ENCODE measurements at places on chromosomes 2 and 18.

DNA sequence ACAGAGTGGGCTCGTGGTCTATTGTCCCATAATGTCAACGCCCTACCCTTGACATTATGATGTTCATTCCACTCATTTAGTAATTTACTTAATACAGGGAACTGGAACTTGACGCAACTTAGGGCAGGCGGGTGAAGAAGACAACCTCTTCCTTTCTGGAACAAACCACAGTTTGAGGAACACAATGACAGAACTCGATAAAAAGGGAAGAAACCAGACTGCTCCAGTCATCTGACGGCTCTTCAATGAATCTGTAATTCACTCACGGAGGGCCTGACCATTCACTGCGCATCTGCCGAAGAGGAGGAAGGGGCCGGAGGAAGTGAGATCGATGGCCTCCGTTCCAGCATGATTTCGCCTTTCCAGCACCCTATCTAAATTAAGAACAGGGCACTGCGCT lies 83.2 kb downstream of the BCL2 start:
- DNase-seq, result no peak

DNA sequence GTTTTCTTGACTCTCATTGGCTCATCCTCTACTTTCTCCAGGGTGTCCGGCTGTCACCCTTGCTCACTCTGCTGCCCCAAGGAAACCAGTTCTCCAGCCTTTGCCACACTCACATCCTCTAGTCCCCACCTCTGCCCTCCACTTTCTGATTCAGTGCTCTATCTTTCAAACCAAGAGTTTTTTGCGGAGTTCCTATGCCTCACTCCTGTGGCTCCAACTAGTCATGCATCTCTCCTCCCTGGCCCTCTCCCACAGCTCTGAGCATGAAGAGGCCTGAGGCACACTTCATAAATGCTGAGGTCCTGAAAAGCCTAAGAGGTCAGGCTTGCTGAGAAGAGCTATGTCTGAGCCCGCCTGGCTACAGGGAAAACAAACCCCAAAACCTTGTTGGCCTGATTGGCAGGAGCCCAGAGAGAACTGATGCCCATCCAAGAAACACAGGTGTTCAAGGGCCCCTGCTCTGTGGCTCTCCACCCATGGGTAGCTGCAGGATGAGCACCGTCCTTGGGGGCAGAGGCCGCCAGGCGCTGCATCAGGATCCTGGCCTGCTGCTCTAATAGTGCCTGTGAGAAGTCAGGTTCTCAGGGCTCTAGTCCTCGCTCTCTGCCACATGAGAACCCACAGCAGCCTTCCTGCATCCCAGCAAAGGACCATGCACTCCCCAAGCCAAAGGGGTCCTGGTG lies 42.1 kb downstream of the HS1BP3 start:
- no peak for DNase-seq

- DNase-seq, result no peak
Observed at GRCh38 chr2:80007777-80008503, 296.6 kb downstream of the LRRTM1 start.

- no peak for DNase-seq
Observed at GRCh38 chr18:59222341-59222740, 2.4 kb downstream of the GRP start.

GRCh38 chr18:77177009-77177408 lies 44.4 kb upstream of the MBP start:
- DNase-seq, result no peak

DNA sequence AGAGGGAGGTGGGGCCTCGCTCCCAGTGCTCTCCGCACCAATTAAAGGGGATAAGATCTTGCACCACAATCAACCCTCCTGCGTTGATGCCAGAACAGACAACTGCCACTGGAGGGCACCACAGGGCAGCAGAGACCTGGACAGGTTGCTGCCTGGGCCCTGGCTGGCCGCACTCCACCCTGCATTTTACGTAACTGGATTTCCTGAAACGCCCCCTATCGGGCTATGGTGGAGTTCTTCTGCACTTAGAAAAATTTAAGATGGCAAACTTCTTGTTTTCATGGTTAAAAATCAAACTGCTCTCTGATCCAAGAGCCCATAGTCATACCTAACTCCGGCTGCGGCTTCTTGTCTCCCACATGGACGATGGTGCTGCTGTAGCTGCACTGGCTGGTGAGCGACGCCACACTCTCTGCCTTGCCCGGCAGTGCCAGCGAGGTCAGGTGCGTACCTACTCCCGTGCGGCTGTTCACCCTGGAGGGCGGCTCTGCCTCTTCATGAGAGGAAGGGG lies 16.8 kb upstream of the HES6 start:
- DNase-seq, result peak; percentile 40

DNA sequence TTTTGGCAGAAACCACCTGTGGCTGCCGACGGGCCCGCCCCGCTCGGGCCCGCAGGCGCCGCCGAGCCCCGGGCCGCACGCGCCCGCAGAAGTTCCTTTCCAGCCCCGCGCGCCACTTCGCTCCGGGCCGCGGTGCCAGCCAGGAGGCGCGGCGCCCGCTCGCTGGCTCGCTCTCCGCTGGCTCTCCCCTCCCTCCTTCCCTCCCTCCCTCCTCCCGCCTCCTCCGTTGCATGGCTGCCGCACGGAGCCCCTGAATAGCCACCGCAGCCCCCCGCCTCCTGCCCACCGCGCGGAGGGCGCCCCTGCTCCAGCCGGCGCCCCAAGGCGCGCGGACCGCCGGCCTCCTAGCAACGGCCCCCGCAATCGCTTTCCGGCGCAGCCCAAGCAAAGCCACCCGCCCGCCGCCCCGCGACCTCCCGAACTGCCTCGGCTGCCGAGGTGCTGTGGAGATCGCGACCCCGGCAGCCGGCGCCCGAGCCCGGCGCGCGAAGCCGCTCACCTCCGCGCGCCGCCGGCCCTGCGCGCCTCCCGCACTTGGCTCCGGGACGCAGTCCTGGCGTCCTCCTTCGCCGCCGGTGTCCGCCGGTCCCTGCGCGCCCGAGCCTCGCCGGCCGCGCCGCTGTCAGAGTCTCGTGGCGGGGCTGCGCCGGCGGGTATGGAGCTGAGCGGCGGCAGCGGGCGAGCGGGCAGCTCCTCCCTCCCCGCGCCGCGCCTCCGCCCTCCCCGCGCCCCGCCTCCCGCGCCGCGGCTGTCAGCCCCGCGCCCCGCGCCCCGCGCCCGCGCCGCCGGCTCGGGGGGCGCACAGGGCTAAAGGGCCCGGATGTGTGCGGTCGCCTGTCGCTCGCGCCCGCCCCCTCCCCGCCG lies at the start of gene ZBTB7C:
ZBTB7C (minus strand) TSS at position 657 of the 864 bp plus-strand sequence.
- DNase-seq, result no peak

- DNase-seq, result no peak
Observed at GRCh38 chr18:644395-645004, 13.0 kb upstream of the TYMS start.

- no peak for DNase-seq
Observed at GRCh38 chr18:27887287-27887686, 289.6 kb downstream of the CDH2 start.

DNA sequence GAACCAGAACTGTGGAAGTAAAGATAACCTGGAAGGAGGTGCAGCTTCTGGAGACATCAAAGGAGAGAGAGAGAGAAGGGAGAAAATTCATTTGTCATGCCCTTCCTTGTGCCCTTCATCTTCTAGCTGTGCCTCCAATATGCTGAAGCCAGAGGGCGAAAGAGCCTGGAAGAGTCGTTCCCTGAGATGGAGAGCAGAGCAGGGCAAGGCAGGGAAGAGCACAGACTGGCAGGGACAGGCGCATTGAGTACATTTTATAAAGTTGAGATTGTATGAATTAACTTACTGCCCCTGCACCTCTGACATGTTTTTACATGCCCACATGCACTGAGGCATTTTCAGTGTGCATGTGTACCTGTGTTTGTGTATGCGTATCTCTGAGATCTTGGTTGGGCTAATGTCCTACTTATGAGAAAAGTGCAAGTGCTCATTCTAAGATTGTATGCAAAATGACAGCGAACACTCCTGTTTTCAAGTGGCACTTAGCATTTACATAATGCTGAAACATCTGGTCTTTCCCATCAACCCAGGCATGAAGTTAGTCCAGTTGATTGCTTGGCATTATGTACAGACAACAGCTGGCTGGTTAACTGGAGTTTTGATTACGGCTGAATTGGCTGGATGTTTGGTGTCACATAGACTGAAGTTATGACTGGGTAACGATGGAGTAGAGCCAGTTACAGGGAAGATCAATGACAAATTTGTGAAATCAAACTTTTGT lies 23.7 kb upstream of the MMADHC start:
- DNase-seq, result no peak

GRCh38 chr2:186347472-186347871 lies 138.6 kb upstream of the ZC3H15 start:
- DNase-seq, result no peak

DNA sequence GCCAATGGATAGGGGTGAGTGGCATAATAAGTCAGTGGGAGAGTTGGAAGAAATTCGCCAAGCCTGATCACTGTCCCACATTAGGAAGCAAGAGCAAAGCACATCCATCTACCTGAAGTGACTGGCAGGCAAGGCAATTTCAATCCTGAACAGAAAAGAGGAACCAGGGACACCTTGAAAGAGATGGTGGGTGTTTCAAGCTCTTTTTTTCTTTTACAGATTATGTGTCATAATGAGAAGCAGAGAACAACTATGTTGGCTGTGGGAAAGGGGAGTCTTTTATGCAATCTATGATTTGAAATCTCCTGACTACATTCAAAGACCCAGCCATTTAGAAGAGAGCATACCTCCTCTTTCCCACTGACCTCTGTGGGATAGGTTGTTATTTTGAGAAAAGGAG lies 63.5 kb downstream of the TGIF1 start:
- DNase-seq, result no peak

DNA sequence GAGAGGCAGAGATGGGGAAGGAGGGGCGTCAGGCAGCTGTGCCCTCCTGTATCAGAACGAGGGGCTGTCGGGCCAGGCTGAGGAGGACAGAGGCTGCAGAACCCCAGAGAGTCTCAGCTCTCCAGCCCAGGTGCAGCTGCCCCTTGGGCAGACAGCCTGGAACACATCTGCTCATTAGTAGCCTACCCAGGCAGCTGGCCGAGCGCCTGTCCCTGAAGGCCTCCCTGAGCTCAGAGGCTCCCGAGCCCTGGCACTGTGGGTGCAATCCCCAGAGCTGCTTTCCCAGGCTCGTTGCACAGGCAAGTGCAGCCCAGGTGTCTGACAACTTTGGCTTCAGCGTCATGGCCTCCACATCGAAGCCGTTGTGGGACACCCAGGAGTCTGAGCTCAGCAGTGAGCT lies 13.1 kb upstream of the TMEM185B start:
- no peak for DNase-seq

DNA sequence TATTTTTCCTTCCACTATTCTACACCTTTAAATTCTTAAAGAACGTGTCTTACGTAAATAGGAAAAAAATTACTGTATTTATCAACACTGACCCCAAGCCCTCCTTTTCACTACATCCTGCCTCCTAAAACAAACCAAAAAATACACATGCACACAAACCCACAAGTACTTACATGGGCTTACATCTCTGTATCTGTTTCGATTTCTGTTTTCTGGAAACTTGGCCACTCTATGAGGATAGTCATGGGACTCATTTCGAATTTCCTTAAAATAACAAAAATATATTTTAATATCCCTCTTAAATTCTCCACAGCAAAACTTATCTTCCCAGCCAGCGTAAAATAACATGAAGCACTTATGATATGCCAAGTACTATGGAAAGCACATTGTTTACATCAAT lies 25.0 kb downstream of the PTPN2 start:
- DNase-seq, result no peak

Data from stimulated activated CD8-positive, alpha-beta memory T cell treated with anti-CD3 and anti-CD28 coated beads, Interleukin-2, amount 100 ng/mL, for 1 hour (primary cell).